ENCODE measurements at places on chromosomes 3 and 15. TPM values are rescaled to one million over a fixed set of nuclear protein-coding genes. Genes with fewer than 3 reads are reported as not detected.

Gene TMEM158
- 5.0 TPM for total RNA-seq

Gene C3orf20
- not detected for total RNA-seq

Gene GP5
- total RNA-seq = not detected

- no peak for DNase-seq
Observed at GRCh38 chr15:57377478-57377847, 1.2 kb downstream of the CGNL1 start.

- no peak for DNase-seq
Observed at GRCh38 chr15:44261007-44261706, 27.4 kb upstream of the GOLM2 start.

GRCh38 chr3:174737966-174738365 lies 121.2 kb upstream of the NAALADL2 start:
- DNase-seq = no peak

- no peak for DNase-seq
Observed at GRCh38 chr15:51062736-51063135, 32.0 kb downstream of the TNFAIP8L3 start.
